ENCODE measurements at places on chromosomes 11 and 22.

DNA sequence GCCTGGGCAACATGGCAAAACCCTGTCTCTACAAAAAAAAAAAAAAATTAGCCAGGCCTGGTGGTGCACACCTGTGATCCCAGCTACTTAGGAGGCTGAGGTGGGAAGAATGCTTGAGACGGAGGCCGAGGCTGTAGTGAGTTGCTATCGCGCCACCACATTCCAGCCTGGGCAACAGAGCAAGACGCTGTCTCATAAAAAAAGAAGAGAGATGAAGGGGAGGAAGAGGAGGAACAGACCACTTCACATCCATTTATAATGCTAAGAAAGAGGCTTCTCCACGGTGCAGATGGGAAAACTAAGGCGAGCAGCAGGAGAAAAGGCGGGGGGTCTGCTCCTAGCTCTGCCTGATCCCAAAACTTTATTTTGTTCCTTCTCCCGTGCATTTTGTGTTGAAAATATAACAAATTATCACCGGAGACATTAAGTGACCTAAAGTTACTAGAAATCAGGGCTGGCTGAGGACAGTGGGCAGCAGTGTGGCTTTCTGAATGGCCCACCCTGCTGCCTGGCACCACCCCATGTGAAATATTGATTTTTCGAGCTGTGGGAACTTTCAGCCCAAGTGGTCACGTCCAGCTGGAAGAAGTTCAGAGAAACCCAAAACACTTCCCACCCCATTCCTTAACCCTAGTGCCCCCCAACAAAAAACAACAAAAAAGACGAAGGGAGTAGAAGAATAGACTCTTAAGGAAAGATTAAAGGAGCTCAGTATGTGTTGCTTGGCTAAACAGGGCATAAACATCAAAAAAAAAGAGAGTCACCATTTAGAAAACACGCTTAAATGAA lies 9.5 kb downstream of the MYH9 start:
- DNase-seq = no peak

DNA sequence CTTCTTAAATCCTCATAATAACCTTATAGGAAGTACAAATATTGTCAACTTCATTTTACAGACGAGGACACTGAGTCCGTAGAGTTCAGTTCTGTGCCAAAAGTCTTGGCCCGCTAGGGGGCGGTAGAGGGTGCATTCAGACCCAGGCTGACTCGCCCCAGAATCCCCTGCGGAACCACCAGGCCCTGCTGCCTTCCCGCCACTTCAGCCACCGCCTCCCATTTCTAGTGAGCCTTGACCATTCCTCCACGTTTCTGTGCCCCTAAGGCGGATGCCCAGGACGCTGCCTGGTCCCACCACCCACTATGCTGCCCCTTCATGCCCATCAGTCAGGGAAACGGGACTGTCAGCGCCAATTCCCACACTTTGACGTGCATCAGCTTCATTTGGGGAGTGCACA lies 19.1 kb downstream of the SYT13 start:
- DNase-seq = no peak

DNA sequence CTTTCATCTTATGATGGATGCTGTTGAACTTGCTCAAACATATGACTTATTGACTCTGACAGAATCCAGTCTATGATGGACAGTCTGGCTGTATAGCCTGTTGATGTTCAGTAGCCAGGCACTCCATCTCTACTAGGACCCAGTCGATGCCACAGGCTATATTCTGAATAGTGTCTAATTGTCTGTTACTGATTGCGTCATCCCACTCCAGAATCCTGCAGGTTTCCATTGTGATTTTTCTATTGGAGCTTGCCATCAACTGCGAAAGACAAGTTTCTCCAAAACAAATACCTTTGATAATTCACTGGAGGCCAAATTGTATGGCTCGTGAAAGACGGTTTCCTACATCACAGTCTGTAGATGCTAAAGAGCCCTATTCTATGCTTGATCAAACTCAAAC lies 481.7 kb upstream of the CHORDC1 start:
- no peak for DNase-seq

- no peak for DNase-seq
Measured at GRCh38 chr11:21634491-21634890, 558.4 kb upstream of the ANO5 start.

DNA sequence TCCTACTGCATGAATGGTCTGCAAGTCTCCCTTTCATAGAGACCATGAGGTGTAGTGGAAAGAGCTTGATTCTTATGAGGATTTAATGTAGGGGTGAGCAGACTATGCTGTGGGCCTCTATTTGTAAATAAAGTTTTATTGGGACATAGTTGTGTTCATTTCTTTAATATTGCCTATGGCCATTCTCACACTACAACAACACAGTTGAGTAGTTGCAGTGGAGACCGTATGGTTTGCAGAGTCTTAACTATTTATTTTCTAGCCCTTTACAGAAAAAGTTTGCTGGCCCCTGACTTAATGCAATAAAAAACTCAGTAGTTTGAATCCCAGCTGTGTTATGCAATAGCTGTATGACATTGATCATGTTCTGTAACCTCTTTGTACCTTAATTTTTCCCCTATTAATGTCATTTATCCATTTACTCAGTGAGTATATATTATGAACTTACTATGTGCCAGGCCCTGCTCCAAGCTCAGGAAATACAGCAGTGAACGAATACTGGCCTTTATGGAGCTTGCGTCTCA lies 106.3 kb downstream of the ATXN10 start:
- DNase-seq = no peak

GRCh38 chr11:132423266-132423665 lies 1052.9 kb downstream of the NTM start:
- DNase-seq = no peak

DNA sequence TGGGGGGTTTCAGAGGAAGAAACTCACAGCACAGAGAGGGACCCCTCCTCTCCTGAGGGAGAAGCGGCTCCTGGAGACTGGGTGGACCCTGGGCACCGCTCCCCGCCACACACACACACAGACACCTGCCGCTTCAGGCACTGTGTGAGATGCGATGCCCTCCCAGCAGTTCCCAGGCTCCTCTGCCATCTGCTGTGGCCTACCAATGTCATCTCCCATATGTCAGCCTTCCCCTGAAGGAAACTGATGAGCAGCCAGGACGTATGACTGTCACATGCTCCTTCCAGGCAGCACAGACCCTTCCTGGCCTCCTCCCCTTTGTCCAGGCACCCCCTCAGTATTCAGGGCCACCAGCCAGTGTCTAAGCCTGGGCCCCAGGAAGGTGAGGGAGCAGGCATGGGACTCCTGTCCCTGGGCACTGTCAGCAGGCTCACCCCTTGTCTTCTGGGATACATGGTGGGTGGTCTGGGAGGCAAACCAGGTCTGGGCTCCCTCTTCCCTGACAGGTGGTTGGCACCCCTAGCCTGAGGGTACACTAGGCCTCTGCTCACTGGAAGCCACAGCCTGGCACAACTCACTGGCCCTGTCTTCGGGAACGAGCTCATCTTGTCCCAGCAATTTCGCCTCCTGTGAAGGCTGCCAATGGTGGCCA lies 11.8 kb upstream of the BCR start:
- DNase-seq = no peak
